ENCODE measurements at places on chromosomes 12 and 14.

DNA sequence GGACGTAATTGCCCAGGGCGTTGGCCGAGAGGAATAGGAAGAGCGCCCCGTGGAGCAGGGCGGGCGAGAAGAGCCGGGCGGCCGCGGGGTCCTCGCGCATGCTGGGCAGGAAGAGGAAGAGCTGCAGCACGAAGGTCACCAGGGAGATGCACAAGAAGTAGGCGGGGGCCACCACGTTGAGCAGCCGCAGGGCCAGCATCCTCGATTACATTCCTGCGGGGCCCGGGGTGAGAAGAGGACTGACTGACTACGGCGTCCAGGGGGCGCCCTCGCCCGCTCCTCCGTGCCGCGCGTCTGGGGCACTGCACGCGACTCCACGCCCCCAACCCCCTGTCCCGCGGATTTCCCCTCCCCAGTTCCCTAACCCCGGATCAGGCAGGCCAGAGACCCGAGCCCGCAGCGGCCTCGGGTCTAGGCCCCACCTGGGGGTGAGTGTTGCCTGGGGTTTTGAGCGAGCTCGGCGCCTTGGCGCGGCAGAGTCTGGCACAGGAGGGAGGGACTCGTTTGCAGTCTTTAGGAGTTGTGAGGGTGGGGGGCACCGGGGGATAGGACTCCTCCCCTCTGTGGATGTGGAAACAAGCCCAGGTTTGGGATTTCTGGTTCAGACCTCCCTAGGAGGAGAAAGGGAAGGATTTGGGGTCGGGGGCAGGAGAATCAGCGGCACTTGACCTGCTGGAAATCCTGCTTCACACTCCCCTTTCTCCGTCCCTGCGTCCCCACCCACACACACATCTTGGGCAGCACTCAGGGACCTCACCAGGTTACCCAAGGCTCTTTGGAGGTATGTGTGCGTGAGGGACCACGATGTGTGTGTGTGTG lies 1.8 kb downstream of the ZDHHC22 start:
- H3K27ac ChIP-seq, result no peak overlapping the region
- peaks cover 63% of the 10 kb centered on the region for H3K27me3 ChIP-seq
- no peaks in the 10 kb centered on the region for H3K4me1 ChIP-seq
- peak overlapping the region; percentile 58 for H3K4me3 ChIP-seq

DNA sequence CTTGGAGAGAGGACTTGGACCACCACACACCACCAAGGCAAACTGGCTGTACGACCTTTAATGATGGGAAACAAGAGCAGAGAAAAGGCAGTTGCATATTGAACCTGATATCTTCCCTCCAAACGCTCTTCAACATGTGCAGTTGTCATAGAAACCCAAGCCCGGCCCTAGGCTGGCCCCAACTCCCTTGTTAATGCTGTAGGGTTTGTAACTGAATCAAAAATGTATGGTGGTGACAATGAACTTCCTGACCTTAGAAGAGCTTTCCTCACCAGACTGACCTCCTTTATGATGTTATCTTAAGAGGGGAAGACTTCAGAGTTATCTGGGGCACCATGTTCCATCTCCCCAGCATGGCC lies 12.3 kb downstream of the APOLD1 start:
- H3K4me3 ChIP-seq, result no peak overlapping the region
- H3K27ac ChIP-seq, result no peak overlapping the region
- no peak for ATAC-seq
- H3K27me3 ChIP-seq, result no peaks in the 10 kb centered on the region

- no peaks in the 10 kb centered on the region for H3K36me3 ChIP-seq
- H3K27me3 ChIP-seq, result no peaks in the 10 kb centered on the region
- no peaks in the 10 kb centered on the region for H3K4me1 ChIP-seq
- no peak overlapping the region for H3K4me3 ChIP-seq
- no peak overlapping the region for H3K27ac ChIP-seq
These were observed 267.7 kb downstream of the RASSF9 start for GRCh38 chr12:85568395-85569103.

DNA sequence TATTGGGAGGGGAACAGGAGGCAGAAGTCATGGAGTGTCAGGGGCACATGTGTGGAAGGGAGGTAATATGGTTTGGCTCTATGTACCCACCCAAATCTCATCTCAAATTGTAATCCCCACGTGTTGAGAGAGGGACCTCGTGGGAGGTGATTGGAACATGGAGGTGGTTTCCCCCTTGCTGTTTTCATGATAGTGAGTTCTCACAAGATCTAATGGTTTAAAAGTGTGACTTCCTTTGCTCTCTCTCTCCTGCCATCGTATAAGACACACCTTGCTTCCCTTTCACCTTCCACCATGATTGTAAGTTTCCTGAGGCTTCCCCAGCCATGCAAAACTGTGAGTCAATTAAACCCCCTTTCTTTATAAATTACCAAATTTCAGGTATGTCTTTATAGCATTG lies 41.6 kb upstream of the CDK17 start:
- no peak overlapping the region for H3K4me3 ChIP-seq
- no peaks in the 10 kb centered on the region for H3K36me3 ChIP-seq
- H3K4me1 ChIP-seq, result peaks cover 20% of the 10 kb centered on the region
- no peaks in the 10 kb centered on the region for H3K27me3 ChIP-seq
- ATAC-seq, result no peak

DNA sequence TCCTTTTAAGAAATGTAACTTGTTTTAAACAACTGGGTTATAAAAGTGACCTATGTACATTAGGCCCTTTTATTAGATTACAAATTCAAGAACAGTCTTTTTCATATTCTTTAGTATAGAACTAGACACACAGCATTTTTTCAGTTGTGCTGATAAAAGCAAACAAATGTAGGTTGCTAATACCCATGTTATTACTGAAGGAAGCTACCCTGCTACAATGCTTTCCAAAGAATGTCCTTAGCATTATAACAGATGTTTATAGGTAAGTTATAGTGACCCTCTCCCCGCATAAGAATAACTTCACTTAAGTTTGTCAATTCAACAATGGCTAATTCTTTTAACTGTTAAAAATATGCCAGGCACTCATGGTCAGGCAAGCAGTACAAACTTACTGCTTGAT lies 17.9 kb downstream of the RTRAF start:
- peaks cover 98% of the 10 kb centered on the region for H3K36me3 ChIP-seq
- no peak for ATAC-seq
- H3K4me1 ChIP-seq, result no peaks in the 10 kb centered on the region
- no peak overlapping the region for H3K27ac ChIP-seq
- H3K4me3 ChIP-seq, result no peak overlapping the region

DNA sequence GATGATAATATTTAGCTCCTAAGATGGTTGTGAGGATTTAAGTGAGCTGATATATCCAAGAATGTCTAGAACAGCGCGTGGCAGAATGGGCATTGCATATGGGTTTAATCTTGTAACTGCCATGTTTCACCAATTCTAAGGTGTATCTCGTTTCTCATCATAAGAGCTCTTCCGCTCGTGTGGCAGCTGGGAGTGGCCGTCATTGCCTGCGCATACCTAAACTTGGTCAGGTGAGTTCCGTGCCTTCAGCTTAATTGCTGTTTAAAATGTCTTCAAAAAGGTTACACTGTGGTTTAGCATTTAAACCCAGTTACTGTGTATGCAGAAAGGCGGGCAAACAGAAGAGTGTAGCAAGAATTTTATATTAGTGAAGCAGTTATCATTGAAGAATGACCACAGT lies 4.5 kb upstream of the AQP2 start:
- peak overlapping the region; percentile 86 for H3K27ac ChIP-seq
- H3K36me3 ChIP-seq, result no peaks in the 10 kb centered on the region
- no peak for ATAC-seq
